Activated T-helper 9 cell treated with anti-CD3 and anti-CD28 coated beads, Interleukin-2, amount 50 U/mL, for 16 hours (primary cell): ENCODE measurements at places on chromosomes 13 and 19.

- DNase-seq, result no peak
Observed at GRCh38 chr19:49231389-49231788, 73.8 kb downstream of the TRPM4 start.

- no peak for DNase-seq
Observed at GRCh38 chr19:8340341-8341096, 2.5 kb downstream of the KANK3 start.

DNA sequence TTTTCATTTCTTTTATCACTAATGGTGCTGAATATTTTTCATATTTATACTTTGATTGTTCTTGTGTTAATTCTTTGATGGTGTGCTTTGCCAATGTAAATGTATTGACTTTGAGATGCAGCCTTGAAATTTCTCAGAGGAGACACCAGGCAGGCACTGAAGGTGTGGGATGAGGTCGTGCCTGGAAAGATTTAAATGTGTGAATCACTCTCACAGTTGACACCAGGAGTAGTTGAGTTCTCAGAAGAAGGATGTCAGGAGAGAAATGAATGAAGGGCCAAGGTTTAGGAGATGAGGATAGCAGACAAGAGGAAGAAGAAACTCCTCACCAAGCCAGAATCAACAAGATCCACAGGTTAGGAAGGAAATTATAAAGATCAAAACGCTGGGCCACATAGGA is 10.1 kb upstream of the KL start:
- no peak for DNase-seq

GRCh38 chr19:34173193-34173956 is 1.1 kb downstream of the LSM14A start:
- no peak for DNase-seq

DNA sequence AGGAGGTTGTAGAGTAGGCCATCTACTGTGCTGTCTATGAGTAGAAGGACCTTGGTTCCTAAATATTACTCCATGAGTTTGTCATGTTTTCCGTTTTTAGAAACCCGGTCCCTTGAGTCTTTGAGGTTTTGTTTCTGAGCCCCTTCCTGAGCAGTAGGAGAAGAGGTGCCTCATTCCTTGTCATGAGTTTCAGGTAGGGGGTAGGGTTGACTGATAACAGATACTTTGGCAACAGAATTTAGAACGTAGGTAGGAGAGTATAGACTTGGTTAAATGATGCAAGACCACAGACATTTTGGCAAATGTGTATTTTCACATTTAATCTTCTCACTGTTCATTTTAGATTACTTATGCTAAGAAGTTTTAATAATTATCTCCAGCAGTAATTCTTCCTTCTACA is 24.6 kb downstream of the LMO7 start:
- no peak for DNase-seq
